ENCODE measurements at places on chromosomes 12 and 14.

DNA sequence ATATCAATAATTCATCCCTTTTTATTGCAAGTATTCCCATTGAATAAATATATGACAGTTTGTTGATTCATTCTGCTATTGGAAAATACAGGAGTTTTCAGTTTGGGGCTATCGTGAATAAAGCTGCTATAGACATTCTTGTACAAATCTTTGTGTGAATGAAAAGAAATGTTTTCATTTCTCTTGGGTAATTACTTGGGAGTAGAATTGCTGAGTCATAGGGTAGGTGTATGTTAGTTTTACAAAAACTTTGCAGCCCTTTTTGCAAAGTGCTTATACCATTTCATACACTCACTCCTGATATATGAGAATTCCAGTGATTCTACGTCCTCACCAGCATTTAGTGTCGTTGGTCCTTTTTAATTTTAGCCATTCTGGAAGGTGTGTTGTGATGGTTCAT is 6.9 kb upstream of the PTCSC3 start:
- DNase-seq, result no peak

DNA sequence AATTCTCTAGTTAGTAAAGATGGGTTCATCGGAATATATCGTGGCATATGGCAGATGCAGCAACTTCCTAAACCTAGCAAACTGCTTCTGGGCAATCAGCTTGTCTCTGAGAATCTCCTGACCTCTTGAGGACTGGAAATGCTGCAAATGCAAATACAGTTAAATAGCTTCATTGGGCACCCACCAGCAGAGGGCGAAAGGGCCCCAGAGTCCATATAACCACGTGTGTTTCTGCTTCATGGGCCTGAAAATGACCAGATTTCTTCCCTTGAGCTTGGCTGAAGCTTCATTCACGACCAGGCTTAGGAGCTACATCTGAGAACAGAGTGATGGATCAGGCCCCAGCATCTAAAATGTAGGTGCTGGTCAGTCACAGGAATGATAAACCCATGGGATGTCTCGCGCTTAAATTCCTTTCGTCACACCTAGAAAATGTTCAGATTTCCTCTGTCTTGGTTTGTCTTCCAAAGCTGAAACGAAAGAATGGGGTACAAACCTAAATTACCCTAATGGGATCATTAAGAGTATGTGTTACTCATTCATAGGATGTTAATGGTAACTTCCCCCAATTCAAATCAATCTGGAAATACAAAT is 1482.5 kb upstream of the TMEM132C start:
- peak; percentile 8 for DNase-seq

DNA sequence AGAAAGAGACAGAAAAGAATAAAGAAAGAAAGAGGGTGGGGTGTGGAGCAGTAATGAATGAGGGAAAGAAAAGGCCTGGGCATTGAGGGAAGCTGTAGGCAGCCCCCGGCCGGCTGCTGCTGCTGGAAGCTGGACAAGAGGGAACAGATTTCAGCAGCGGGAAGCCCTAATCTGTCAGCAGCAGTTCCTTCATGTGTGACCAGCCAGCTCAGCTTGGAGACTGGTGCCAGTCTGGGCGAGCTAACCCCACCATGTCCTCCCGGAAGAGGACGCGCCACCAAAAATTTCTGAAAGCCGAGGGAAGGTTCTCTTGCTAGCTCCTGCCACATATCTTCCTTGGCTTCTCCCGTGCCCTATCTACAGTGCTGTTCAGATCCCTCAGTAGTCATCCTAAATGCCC is 236.8 kb downstream of the GRIN2B start:
- DNase-seq, result no peak

GRCh38 chr12:33703221-33703620 is 263.6 kb upstream of the SYT10 start:
- DNase-seq, result no peak

GRCh38 chr14:91417983-91418386 is 365 bp upstream of the CCDC88C start:
- DNase-seq, result no peak

- DNase-seq, result no peak
Observed at GRCh38 chr12:55696141-55696540, 11.6 kb downstream of the ITGA7 start.

DNA sequence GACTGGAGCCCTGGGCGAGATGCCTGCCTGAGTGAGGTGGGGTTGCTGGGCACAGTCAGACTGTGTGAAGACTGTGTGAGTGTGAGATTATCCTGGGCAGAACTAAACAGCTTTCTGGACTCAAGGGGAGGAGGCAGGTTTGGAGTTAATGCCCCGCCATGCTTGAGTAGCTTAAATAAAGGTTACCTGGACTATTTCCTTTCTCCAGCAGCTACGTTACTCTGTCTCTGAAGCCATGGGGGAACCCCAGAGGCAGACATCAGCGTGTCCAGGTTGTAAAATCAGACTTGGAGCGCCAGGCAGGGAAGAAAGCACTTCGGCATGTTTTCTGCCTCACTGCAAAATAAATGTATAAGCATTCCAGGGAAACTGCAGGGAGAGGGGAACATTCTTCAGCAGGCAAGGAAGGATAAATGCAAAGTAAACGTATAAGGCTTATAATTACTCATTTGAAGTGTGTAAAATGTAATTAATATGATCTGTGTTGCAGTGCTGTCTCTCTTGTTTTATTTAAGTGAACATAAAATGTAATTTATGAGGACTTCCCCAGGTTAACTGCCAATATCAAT is 129.7 kb downstream of the CHST11 start:
- no peak for DNase-seq

DNA sequence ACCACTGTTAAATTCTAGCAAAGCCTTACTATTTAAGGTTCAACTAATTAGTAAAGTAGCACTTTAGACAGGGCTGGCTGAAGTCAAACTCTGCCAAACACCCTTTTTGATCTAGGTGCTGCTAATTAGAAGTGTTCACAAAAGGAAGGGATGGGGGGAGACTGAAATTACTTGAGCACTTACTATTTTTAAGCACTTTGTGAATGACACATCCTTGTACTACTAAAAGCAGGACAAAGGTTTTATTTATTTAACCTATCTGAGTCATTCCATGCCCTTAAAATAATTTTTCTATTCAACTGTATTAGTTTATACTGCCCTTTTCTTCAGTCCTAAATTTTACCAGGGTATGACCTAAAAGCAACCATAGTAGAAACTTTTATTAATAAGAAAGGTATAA is 20.1 kb downstream of the MBIP start:
- no peak for DNase-seq

Measured in activated T-cell treated with anti-CD3 and anti-CD28 coated beads for 24 hours (primary cell).